ENCODE measurements at places on chromosomes 6 and 20.

GRCh38 chr6:48036316-48036715 is 74.7 kb downstream of the PTCHD4 start:
- no peak for DNase-seq

DNA sequence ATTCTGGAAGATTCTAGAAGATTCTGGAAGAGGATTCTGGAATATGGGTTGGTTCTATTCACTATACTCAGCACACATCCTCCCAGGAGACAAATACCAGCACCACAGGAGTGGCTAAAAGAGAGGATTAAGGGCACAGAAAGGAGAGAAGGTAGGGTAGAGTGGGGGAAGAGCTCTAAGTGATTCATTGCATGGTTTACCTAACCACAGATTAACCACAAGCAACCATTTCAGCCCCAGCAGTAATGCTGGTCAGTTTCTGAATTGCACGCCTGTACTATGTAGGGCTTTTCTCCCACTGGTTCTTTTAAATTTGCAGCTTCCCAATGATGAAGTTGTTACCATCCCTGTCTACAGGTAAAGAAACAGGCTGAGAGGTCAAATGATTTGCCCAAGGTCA is 192.7 kb upstream of the PMEPA1 start:
- peak; percentile 66 for DNase-seq

GRCh38 chr6:79072640-79073181 is 5.3 kb downstream of the PHIP start:
- DNase-seq = no peak

- no peak for DNase-seq
Observed at GRCh38 chr6:74609871-74610270, 596.0 kb downstream of the COL12A1 start.

DNA sequence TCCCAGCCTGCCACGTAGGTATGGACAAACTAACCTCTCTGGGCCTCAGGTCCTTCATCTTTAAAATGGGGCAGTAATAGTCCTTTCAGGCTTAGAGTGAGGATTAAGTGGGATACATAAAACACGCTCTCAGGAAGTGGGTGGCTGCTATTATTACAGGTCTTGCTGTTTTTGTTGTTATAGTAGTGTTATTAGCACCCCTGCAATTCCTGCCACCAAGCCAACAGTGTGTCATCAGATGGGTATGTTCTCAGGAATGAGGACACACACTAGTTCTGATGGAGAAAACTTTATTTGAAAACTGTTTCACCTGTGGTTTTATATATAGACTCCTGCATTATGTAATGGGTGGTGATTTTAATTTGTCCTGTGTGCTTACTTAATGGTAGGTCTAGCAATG is 131.7 kb downstream of the LRRC1 start:
- no peak for DNase-seq

DNA sequence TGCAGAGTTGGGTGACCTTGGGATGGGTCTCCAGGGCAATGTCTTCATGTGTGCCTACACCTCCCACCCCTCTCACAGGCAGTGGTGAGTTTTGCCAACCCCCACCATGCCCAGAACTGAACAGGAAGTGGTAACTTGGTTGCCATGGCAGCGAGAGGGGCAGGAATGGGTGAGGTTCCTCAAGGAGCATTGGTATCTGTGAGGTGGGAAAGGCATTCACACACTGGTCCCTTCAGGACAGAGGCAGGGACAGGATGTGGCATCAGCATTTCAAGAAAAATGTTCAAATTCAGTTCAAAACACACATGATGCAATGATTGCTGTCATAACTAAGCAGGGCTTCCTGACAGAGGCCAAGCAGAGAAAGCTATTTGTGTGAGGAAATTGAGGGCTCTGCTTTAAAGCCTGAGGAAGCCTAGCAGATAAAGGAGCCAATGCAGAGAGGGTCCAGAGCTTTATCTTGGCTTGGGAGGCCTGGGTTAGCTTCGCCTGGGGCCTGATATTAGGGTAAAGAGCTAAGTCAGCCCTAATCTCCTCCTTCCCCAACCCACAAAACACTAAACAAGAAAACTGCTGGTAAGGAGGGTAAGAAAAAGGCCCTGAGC is 551 bp downstream of the TREML2 start:
- DNase-seq = peak; percentile 96

DNA sequence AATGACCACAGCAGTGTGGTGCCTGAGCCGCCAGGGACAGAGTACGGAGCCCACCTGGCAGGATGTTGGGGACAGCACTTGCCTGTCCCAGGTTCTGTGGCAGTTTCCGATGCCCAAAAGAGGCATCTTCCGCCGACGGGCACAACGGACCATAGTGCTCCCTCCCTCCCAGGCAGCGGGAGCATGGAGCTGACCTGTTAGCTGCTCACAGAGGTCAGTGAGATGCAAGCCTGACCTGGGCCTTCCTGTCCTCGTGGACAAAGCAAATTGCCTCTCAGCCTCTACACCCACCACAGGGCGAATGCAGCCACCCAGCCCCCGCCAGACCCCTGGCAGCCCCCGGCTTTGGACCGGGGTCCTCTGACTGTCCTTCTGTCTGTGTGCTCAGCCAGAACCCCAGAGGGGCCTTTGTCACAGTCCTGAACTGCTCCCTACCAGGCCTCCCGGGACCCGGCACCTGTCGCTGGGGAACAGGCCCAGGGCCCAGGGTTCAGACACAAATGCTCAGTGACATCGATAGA is 16.2 kb upstream of the FRMD1 start:
- DNase-seq = no peak

DNA sequence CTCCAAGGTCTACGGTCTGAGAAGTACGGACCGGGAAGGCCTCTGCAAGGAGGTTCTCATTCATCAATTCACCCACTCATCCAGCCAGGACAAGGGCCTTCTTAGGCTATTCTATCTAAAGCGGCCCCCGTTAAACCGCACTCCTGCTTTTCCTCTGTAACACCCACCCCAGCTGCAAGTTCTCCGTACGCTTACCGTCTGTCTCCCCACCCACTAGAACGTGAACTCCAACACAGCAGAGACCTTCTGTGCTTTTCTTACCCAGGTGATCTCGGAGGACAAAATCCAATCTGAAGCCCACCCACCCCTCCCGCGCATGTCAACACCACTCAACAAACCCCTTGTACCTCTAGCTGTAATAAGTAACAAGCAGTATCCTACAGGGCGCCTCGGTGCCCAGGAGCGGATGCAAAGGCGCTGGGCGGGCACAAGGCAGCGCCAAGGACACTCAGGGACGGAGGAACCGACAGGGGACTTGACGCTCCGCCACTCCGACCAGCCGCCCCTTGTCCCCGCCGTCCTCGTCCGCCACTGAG is 351 bp downstream of the AURKA start:
- DNase-seq = peak; percentile 43

- no peak for DNase-seq
Observed at GRCh38 chr6:78476561-78476960, 390.8 kb upstream of the IRAK1BP1 start.

GRCh38 chr20:24389686-24390085 is 79.7 kb upstream of the SYNDIG1 start:
- DNase-seq = peak; percentile 90

GRCh38 chr6:150767161-150767560 is 98.3 kb upstream of the MTHFD1L start:
- DNase-seq = no peak

GRCh38 chr6:14656649-14657048 is 539.1 kb downstream of the CD83 start:
- DNase-seq = peak; percentile 56

DNA sequence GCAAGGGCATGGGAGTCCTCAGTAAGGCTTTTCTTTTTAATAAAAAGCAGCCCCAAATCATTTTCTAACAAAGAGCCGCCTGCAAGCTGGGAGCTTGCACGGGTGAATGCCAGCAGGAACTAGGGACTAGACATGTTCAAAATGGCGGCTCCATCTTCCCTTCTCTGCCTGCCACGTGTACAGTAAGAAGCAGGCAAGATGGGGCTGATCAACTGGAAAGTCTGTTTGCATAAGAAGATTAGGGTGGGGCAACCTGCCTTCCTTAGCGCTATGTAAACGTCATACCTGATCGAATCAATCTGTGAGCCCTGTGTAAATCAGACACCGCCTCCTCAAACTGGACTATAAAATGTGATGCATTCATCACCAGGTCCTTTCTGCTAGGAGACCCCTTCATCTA is 299.4 kb upstream of the SOX4 start:
- DNase-seq = no peak

- DNase-seq = peak; percentile 4
Observed at GRCh38 chr6:146339716-146340115, 203.9 kb upstream of the RAB32 start.

GRCh38 chr6:15351631-15352030 is 105.8 kb downstream of the JARID2 start:
- DNase-seq = no peak

GRCh38 chr6:107657755-107658461 is 166.2 kb downstream of the SCML4 start:
- DNase-seq = peak; percentile 30

DNA sequence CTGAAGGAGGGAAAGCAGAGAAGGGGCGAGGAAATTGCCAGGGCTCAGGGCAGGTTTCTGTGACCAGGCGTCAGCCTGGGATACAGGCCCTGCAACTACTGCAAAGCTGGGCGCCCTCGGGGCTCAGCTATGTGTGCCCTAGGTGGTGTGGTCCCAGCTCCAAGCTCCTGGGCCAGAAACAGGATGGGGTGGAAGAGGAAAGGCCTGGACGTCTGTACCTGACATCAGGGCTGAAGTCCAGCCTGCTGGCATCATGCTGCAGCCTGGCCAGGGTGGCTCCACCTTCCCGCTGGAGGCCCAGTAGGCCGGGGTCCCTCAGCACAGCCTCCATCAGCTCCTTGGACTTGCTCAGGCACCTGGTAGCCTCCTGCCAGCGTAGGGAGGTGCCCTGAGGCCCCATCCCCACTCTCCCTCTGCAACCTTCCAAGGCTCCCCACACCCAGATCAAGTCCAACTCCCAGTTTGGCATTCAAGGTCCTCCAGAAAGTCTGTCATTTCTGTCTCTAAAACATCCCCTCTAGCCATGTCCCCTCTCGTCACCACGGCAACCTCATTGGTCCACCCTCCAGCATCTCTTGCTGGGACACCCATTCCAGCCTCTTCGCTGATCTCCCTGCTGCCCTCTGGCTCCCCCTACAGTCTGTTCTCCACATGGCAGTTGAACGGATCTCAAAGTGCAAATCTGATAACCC is 38.2 kb downstream of the KIAA1755 start:
- DNase-seq = peak; percentile 80

GRCh38 chr20:30812739-30813411 is 444.6 kb upstream of the DEFB115 start:
- DNase-seq = no peak

DNA sequence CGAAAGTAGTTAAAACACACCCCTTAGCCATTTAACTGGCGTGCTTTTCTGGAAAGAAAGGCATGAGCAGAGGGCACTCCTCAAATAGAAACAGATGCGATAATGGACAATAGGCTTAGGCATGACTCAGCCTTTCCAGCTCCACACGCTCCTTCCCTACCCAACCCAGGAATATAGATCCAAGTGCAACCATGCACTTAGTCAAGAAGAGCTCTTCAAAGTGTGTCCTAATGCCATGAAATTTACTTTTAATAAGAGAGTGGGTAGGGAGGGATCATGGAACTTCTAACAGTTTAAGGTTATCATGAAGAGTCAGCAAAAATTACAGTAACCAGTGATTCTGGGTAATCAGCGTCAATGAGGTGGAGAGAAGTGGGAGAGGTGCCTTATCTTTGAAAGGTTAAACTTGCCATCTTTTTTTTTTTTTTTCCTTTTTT is 2.4 kb upstream of the EFHC1 start:
- DNase-seq = no peak

DNA sequence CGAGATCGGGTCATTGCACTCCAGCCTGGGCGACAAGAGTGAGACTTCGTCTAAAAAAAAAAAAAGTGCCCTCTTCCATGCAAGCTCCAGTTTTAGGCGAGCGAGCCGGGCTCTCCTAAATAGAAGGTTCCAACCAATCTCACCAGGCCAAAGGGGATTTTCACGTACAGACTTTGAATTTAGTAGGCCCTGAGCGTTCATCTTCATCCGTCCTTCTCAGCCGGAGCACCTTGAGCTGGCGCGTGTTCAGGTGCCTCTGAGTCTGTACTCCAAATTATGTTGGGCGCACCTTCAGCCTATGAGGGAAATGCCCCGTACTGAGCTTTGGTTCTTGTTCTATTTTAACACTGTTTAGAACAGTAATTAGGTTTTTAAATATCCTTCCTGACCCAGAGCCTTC is 817 bp upstream of the TAP2 start:
- no peak for DNase-seq

GRCh38 chr6:78517399-78517798 is 350.0 kb upstream of the IRAK1BP1 start:
- no peak for DNase-seq

- no peak for DNase-seq
Observed at GRCh38 chr20:44039741-44040140, 125.1 kb downstream of the TOX2 start.

GRCh38 chr6:53313784-53314400 is 34.9 kb downstream of the ELOVL5 start:
- DNase-seq = peak; percentile 75

DNA sequence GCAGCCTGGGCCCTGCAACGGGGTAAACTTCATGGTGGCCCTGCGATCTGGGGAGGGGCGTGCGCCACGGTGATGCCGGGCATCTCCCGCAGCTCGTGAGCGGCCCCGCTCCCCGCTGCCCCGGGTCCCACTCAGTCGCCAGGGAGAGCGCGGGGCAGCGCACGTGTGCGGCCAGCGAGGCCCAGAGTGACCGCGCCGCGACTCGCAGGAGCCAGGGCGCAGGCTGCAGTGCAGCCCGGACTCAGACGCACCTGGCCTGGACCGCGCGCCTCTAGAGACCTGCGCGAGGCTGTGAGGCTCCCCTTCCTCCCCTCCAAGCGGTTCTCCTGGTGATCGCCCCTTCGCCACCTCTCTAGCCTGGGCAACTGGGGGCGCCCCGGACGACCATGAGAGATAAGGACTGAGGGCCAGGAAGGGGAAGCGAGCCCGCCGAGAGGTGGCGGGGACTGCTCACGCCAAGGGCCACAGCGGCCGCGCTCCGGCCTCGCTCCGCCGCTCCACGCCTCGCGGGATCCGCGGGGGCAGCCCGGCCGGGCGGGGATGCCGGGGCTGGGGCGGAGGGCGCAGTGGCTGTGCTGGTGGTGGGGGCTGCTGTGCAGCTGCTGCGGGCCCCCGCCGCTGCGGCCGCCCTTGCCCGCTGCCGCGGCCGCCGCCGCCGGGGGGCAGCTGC is 652 bp downstream of the BMP6 start:
- DNase-seq = peak; percentile 31

- DNase-seq = peak; percentile 15
Observed at GRCh38 chr20:48189181-48189580, 403.9 kb upstream of the SULF2 start.

DNA sequence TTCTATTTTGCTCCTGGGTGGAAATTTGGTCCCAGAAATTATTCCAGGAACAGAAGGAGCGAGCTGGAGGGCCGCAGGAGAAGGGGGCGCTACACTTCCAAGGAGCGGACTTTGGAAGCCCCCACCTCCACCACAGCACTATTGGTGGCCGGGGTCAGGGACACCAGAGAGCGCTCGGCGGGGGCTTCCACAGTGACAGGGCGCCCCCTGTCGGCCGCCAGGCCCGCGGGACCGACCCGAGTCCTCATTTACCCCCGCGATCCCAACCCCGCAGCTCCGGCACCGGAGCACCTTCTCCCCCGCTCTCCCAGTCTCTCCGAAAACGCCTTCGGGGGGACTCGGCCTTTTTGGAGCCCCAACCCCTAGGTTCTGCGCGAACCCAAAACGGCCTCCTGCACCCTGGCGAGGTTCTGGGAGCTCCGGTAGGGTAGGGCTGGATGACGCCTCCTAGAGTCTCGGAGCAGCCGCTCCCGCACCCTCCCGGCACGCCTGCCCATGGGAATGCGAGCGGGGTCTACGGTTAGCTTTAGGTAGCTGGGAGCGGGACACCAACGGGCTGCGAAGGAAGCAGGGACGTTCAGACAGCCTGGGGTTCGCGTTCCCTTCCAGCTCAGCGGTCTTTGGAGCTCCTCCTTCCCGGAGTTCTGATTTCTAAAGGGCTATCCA is 2.4 kb upstream of the FOXA2 start:
- peak; percentile 54 for DNase-seq

Data from hematopoietic multipotent progenitor cell treated with erythropoietin and hydrocortisone succinate and interleukin-3 and kit ligand, for 4 days (in vitro differentiated cells).